ENCODE measurements at places on chromosomes 11 and 22.

DNA sequence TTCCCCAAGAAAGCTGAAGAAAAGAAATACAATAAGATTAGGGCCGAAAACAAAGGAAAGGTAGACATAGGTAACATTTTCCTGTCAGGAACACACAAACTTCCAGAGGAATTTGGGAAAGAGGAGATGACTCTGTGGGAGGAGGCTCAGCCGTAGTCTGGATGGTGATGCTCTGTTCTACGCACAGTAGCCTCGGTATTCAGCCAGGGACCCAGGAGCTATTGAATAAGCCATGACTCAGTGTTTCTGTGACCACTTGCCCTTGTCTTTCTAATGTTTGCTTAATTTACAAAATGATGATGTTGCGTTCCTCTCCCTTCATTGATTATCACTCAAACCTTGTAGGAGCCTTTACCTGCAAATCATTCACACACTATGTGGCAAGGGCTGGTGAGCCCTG is 745.0 kb downstream of the NTM start:
- no peak for DNase-seq

DNA sequence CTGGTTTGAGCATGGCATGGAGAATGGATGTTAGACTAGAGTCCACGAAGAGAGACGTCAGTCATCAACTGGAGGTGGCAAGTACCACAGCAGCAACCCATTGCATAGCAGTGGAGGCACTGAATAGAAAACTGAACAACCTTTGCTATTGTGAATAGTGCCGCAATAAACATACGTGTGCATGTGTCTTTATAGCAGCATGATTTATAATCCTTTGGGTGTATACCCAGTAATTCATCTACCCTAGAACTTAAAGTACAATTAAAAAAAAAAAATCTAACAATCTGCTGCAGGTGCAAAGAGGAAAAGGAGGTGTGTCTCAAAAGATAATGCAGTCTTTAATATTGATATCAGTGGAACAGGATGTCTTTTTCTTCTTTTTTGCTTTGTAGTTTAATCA is 443.4 kb upstream of the ISX start:
- no peak for DNase-seq

- no peak for DNase-seq
Measured at GRCh38 chr11:75305993-75306392, 45.5 kb downstream of the ARRB1 start.

DNA sequence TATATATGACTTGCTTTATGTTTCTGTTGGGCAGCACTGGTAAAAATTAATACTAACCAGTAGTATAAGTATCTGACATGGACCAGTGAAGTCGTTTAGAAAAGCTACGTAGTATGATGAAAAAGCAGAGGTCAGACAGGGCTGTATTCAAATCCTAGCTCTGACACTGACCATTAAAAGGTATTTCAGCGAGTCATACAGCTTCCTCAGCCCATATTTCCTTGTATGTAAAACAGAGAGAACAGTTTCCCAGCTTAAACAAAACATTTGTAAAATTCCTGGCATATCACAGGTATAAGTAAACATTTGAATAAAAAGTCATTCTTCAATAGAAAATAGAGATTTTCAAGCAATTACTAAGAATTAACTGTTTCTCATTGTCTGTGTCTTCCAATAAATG is 4.2 kb downstream of the NOX4 start:
- no peak for DNase-seq

DNA sequence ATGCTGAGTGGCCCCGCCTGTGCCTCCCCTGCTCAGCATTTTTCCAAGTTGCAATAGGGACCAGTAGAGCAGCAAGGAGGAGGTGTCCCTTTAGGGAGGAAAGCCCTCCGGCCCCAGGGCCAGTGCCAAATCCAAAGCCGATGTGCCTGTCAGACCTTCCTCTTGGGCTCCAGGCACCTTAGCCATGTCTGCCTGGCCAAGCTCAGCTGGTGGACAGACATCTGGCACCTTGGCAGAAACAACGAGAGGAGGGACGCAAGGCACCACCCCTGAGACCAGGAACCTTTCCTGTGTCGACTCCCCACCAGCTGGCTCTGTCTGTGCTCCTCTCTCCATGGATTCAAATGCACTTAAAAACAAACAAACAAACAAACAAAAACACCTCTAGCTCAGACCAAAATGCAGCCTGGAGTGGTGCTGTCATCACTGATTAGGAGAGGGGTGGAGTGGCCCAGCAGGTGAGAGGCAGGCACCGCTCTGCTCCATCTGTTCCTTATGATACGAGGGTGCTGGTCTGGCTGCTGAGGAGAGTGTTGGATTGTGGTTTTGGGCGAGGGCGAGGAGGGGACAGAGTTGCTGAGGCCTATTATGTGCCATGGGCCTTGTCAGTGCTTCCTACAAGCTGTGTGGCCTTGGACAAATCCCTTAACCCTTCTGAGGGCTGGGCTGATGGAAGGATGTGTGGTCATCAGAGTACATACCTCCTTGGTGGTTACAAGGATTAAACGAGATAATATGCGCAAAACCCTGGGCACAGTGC is 46.2 kb downstream of the TP53I11 start:
- no peak for DNase-seq

- DNase-seq, result no peak
Measured at GRCh38 chr11:31022080-31022479, 347.5 kb downstream of the DCDC1 start.

DNA sequence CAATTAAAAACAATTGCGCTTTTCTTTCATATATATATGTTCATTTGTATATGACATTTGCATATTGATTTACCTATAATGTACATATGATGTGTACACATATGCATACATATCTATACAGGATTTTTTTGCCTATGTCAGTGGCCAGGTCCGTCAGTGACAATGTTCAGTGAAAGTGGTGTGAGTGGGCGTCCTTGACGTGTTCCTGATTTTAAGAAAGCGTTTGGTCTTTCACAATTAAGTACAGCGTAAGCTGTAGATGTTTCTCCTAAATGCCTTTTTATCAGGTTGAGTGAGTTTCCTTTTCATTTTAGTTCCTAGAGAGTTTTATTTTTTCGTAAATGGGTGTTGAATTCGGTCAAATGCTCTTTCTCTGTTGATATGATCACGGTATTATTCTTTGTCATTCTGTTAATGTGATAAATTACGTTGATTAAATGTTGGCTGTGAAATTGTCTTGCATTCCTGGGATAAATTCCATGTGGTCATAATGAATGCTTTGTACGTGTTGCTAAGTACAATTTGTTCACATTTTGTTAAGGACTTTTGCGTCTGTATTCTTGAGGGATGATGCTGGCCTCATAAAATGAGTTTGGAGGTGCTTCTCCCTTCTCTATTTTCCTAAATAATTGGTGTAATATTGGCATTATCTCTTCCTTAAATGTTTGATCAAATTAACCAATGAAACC is 10.6 kb upstream of the GNB1L start:
- no peak for DNase-seq

- DNase-seq, result no peak
Measured at GRCh38 chr11:122893131-122893530, 10.6 kb downstream of the JHY start.

GRCh38 chr11:60390419-60390818 is 5.8 kb upstream of the MS4A14 start:
- DNase-seq, result no peak

- DNase-seq, result peak; percentile 30
Measured at GRCh38 chr11:128776069-128776423, 82.2 kb downstream of the FLI1 start.

DNA sequence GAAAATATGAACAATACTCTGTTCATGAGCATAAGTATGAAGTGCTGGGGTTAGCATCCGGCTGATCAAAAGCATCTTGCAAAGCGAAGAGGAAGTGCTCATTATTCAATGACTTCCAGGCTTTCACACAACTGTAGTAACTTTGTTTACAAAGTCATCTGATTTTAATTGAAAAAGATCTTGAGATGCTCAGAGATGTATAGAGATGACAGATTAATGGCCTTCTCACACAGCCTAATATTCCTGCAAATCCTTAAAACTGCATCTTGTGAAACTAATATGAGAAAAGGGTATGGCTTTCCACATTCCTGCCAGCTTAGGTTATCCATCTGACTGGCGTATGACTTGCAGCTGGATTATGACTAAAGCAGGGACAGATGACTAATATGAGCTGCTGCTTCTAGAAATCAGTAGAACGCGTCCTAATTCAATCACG is 125.4 kb downstream of the CASP12 start:
- DNase-seq, result peak; percentile 25

Data from CD4-positive, alpha-beta memory T cell (primary cell).